ENCODE measurements at places on chromosomes 4 and X.

GRCh38 chr4:24862073-24862751 is 50.6 kb downstream of the CCDC149 start:
- no peak for ATAC-seq

DNA sequence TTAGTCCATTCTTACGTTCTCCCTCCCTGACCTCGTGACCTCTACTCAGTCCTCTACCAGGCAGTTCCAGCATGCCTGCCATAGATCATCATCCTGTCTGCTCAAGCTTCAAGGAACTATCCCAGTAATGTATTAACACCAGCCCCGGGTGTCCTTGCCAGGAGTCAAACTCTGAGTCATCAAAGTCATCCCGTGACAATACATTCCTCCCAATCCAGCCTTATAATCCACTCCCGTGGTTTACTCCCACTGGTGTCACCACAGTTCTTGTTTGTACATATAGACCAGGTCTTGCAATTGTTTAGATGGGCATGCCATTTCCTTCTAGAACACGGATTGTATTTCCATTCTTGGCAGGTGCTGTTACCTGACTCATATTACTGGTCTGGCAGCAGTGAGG is 68.7 kb upstream of the TAB3 start:
- ATAC-seq, result peak; percentile 45

DNA sequence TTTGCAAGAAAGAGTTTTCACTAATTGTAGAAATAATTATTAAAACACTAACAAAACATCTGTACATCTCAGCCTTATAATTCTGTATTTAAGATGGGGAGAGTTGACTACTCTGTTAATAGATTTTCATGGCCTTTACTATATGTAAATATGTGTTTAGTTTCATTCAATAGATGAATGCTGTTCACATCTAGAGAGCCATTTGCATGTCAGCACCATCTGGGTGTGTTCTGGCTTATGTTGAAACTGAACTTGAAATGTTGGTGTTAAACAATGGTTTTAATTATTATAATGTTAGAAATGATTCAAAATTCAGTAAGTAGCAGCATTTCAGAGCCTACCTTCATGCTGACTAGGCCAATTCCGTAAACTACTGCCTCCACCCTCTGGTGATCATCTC is 102.5 kb upstream of the ADAD1 start:
- ATAC-seq, result peak; percentile 91

GRCh38 chr4:113483131-113483530 is 278.4 kb downstream of the CAMK2D start:
- no peak for ATAC-seq

GRCh38 chr4:143082701-143083100 is 102.0 kb upstream of the USP38 start:
- no peak for ATAC-seq

GRCh38 chr4:168791376-168791775 is 218.7 kb downstream of the CBR4 start:
- no peak for ATAC-seq

- ATAC-seq, result no peak
Observed at GRCh38 chr4:54067166-54067565, 2.8 kb upstream of the CHIC2 start.

DNA sequence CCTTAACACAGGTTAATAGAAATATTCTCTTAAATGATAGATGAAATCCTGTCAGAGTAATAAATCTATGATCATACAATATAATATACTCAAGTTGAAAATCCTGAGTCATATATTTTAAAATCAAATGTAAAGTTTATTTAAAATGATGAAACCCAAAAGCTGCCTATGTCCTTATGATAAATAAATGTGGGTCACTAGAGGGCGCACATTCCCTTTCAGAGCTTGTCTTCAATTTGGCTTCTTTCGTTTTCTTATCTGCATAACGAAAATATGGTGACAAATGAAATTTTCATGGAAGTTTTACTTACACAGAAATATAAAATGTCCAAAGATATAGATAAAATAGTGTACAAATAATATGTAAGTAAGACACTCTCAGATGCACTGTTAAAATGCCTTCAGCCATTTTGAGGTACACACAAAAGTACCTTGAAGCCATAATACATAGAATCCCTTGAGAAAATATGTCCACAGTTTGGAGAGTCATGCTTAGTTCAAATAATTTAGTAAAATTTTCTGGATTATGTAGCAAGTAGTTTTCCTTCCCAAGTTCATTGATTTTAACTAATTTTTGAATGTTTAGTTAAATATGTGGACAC is 680.4 kb downstream of the DMD start:
- no peak for ATAC-seq

DNA sequence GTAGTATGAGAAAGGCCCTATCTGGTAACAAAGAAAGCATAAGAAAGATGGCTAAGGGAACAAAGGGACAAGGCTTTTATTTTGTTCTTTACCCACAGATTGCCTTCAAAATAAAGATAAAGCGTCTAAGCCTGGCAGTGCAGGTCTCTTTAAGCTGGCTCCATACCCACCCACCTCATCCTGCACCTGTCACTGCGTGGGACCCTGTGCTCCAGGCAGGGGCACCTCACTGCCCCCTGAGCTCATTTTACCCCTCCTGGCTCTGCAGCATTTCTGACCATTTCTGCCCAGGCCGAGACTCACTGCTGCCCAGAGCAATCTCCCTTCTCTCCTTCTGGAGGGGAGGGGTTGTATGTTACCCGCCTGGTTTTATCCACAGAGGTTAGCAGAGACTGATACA is 1.7 kb upstream of the CYP4V2 start:
- ATAC-seq, result no peak

DNA sequence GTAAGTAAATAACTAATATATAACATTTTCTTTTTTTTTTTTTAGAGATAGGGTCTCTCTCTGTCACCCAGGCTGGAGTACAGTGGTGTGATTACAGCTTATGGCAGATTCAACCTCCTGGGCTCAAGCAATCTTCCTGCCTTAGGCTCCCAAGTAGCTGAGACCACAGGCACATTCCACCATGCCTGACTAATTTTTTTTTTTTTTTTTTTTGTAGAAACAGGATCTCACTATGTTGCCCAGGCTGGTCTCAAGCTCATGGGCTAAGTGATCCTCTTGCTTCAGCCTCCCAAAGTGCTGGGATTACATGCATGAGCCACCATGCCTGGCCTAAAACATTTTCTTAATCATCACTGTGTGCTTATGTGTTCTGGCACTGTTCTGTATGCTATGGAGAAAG is 32.8 kb downstream of the MGARP start:
- no peak for ATAC-seq

DNA sequence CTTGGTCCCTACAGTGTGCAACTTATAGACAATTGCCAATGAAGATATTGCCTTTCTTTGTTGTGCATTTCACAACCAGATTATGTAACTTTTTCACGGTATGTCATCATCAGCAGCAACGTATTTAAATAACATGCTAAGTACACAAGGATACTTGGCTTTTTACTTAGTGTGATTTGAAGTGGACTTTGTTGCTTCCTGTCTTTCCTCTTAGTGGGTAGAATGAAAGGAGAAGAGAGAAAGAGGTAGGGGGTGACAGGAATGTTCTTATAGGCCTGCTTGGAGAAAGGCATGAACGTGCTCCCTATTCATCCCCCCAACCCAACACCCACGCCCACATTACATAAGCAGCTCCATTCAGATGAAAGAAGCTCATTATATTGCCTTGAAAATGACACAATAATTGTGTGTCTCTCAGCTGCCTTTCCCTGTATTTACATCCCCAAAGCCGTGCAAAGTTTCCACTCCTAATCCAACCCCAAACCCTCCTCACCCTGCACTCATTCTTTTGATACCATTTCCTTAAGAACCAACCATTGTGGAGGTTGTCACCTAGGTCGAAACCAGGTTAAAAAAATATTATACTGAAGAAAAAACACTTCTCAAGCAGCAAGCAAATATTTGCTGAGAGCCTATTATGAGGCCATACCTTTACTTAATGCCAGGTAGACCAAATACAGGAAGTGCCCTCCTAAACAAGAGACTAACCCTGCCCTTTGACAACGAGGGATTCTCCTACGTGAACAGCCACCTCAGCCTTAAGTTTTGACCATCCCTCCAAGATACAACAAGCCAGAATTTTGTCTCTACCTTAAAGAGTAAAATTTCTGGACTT is 25.2 kb upstream of the GK start:
- no peak for ATAC-seq

DNA sequence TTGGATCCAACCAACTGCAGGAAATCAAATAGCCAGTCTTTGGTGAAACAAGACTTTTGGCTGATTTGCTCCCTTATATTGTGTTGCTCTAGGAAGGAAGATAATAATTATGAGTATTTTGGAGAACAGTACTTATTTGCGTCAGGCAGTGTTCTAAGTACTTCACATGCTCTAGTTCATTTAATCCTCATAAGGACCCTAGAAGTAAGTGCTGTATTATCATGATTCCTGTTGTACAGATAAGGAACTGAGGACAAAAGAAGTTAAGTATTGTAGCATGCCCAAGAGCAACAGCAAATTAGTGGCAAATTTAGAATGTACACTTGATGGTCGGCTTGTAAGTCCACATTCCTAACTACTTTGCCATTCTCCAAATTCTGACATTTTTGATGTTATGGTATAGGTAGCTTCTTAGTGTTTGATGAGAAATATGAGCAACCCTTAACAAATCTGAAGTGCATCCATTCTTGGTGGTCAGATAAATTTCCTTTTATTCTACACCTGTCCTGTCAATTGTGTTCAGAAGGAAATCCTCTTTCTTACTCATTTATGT is 72.0 kb downstream of the SPRY1 start:
- ATAC-seq, result no peak

DNA sequence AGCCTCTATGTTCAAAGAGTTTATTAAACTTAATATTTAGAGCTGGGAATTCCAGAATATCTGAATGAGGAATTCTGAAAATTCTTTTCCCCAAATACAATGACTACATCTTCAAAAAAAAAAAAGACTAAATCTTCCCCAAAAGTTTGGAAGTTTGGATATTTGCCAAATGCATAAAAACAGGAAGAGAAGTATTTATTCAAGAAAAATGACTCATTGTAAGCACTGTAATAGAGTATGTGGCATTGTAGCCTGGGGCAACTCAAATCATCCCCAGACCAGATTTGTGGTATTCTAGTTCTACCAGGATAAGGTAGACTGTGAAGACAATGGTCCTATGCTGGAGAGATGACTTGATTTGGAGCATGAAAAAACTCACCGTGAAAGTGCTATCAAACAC is 78.5 kb upstream of the PDHA2 start:
- no peak for ATAC-seq
